NCI-H1694 treated with DMSO at 0.1 percent for 48 hours (cell line): ENCODE measurements at places on chromosomes 5 and 9.

DNA sequence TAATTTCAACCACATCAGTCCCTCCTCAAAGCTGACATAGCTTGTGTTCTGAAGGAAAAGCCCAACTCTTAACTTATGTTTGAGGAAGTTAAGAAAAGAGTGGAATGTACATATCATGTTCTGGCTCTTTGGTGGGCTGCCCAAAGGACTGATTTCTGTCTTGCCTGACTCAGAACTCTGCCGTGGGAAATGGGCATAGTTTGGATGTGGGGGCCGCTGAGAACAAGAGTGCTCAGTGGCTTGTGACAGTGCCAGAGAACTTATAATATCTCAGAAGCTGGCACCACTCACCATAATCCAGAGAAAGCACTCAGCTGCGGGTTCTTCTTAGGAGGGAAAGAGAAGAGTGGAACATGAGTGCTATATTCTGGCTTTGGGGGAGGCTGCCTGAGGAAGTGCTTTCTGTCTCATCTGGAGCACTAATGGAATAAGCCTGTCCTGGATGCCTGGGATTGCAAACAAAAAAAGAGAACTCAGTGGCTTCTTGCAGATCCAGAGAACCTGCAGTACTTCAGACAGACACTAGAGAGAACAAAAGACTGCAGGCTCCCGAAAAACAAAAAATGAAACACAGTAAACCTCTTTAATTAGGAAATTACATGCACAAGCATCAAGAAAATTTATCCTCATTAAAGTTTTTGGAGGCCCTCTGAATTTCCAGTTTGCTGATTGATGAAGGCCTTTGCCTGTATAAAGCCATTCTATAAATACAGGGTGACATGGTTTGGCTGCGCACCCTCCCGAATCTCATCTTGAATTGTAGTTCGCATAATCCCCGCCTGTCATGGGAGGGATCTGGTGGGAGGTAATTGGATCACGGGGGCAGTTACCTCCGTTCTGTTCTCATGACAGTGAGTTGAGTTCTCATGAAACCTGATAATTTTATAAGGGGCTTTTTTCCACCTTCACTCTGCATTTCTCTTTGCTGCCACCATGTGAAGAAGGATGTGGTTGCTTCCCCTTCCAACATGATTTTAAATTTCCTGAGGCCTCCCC is 207.0 kb downstream of the DMAC1 start:
- no peak for DNase-seq

GRCh38 chr5:114054594-114054993 is 307.3 kb upstream of the KCNN2 start:
- no peak for DNase-seq

- DNase-seq, result no peak
Measured at GRCh38 chr9:107710953-107711352, 221.4 kb upstream of the KLF4 start.

- DNase-seq, result no peak
Measured at GRCh38 chr5:3007577-3007976, 256.1 kb upstream of the IRX2 start.

DNA sequence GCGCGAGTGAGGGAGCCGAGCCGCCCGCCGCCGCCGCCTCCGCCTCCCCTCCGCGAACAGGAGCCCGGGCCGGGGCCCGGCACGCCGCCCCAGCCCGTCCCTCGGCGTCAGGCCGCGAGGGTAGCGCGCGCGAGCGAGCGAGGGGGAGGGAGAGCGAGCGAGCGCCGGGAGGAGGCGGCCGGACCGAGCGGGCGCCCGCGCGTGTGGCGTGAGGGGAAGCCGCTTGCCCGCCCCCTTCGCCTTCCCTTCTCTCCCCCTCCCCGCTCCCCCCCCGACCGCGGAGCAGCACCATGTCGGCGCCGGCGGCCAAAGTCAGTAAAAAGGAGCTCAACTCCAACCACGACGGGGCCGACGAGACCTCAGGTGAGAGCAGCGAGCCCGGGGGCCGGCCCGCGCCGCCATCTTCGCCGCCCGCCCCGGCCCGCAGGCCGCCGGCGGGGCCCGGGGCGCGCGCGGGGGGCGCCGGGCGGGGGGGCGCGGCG is 312 bp downstream of the SET start:
- no peak for DNase-seq

DNA sequence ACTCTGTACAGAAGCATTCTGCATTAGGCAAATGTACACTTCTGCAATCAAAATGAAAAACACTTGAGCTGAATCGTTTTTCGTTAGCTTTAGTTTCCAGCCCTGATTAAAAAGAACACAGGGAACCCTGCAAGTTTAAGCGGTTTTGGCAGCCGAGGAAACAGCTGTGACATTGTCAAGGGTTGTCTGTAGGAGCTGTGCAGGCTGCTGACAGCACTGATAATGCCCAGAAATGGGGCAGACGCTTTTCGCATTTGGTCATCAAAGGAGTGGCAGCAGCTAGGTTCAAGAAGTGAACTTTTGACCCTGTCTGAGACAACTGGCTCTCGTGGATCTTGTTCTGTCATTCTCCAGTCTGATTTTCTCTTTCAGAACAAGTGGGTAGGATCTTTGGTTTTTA is 165.6 kb upstream of the CCDC152 start:
- no peak for DNase-seq

DNA sequence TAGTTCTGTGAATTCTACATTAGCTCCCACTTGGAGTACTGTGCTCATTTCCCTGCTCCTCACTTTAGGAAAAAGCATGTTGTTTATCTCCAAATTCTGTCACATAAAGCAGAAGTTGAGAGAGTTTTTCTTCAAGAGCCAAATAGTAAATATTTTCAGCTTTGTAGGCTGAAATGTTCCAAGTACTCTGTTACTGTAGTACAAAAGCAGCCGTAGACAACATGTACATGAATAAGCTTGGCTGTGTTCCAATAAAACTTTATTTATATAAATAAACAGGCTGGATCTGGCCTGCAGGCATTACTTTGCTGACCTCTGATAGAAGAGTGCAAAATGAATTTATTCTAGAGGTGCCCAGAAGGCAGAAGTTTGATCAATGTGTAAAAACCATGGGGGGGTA is 73.0 kb upstream of the AGXT2 start:
- no peak for DNase-seq

DNA sequence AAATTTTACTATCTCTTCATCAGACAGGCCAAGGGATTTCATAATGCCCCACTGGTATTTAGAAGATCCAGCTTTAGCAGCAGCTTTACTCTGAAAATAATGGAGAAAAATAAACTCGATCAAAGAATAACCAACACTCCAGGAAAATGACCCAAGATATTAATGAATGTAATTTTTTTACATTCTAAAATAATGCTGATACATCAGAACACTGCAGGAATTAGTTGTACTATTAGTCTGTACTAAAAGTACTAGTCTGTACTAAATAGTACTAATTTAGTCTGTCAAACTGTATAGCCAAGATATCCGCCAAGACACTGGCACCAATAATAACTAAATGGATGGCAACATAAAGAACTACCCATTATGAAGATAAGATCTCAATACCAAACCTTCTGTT is 18.1 kb downstream of the LARS1 start:
- no peak for DNase-seq

- no peak for DNase-seq
Measured at GRCh38 chr5:16507716-16508115, 42.1 kb upstream of the ZNF622 start.

DNA sequence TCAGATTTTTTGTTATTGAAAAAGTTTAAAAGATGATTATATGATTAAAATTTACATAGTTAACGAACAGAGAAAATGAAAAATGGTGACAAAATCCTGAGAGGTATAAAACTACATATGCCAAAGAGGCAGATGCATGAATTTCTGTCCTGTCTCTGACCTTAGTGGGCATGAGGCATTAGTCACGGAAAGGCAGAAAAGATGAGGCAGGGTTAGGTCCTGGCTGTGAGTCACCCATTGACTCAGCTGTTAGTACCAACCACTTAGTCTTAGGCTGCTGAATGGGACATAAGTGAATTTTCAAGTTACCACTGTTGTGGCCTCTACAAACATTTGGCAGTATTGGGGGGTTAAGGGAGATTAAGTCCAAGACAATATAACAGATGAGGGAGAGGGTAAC is 33.1 kb downstream of the RASA1 start:
- no peak for DNase-seq

- no peak for DNase-seq
Measured at GRCh38 chr5:13472842-13473241, 471.6 kb downstream of the DNAH5 start.

DNA sequence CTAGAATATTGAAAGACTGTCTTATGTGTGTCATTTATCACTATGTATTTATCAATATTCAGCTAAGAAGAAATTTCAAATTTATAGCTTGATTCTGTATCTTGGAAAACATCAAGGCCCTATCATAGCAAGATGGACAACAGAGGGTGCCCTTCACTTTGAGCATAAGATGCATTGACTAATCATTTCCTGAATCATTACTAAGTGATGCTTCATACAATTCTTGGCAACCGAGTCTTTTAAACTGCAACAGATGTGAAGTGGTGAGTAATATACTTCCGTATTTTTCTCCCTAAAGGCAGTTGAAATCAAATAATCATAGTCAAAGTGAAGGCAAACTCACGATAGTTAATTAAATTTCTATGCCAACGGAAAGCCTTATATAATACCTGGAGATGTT is 318.6 kb upstream of the RGMB start:
- DNase-seq, result no peak

DNA sequence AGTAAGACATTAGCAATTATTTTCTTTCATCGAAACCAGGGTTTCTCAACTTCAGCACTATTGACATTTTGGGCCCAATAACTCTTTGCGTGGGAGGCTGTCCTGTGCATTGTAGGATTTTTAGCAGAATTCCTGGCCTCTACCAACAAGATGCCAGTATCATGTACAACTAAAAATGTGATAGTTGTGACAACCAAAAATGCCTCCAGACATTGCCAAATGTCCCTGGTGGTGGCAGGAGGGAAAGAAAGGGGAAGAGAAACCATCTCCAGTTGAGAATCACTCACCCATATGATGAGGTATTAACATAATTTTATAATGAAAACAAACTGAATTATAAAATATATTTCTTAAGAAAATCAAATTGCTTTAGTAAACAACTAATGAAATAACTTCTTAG is 406.1 kb downstream of the RAB3C start:
- DNase-seq, result no peak

GRCh38 chr5:146703899-146704298 is 174.7 kb downstream of the PPP2R2B start:
- DNase-seq, result no peak

GRCh38 chr9:71245651-71246050 is 124.2 kb upstream of the TRPM3 start:
- no peak for DNase-seq

GRCh38 chr9:70081120-70081495 is 37.5 kb downstream of the MAMDC2 start:
- DNase-seq, result no peak

GRCh38 chr9:136013116-136013515 is 51.9 kb upstream of the UBAC1 start:
- no peak for DNase-seq

DNA sequence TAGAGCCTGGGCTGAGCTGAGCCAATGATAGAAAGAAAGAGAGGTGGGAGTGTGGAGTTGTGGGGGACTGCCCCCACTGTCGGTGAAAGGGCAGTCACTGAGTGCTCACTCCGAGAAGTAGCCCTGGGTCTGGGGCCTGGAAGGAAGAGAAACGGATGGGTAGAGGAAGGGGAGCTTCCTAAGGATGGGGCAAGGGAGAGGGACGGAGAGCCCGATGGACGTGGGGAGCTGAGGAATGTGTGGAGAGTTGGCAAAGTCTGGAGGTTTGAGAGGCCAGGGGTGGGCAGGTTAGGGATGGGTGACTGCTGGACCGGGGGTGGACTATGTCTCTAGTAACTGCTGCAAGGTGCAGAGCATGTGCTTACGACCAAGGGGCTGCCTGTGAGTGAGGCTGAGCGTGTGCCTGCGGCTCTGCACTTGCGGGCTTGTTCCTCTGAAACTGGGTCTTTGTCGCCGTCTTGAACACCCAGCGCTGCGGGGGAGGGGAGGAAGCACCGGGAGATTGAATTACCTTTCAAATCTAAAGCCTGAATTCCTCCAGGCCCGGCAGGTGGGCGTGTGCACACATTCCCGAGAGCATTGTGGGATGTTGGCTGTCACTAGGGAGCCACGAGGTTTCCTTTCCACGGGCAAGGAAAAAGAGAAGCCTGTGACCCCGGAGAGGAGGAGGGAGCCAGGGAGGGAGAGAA is 76.4 kb upstream of the ARAP3 start:
- no peak for DNase-seq

DNA sequence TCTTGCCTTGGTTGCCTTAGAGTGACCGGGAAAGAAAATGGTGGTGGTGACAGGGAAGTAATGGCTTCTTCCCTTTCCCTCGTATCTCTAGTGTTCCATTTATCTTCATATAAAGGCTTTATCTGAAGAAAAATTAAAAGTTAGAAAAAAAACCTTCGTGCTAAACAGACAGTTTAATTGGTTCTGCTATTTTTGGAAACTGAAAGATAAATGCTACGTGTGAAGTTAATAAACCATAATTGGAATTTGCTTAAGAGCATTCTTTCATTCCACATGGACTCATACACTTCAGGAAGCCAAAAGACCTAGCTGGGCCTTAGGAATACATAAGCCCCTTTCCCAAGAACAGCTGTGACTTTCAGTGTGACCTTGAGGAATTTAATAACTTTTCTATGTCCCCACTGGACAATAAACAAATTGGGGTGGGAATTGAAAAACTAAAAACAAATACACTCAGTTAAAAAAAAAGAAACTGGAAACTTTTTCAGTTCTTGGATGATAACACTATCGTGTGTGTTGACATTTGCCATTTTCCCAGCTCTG is 818.8 kb upstream of the WWC1 start:
- DNase-seq, result no peak

DNA sequence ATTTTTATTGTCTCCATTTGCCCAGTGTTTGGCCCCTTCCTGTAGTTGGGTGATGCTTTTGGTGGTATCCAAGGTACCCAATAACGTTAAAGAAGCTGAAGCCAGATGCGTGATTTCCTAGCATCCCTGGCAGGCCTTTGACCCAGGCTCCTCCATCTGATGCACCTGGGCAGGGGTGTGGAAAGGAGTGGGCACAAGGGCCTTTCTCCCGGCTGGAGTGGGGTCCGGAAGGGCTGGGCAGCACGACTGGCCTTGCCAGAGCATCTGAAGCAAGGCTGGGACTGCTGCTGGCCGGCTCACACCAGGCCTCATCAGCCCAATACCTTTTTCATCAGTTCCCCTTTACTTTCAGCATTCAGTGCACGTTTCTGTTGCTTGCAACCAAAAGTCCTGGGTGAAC is 220.2 kb downstream of the FANCC start:
- DNase-seq, result no peak

DNA sequence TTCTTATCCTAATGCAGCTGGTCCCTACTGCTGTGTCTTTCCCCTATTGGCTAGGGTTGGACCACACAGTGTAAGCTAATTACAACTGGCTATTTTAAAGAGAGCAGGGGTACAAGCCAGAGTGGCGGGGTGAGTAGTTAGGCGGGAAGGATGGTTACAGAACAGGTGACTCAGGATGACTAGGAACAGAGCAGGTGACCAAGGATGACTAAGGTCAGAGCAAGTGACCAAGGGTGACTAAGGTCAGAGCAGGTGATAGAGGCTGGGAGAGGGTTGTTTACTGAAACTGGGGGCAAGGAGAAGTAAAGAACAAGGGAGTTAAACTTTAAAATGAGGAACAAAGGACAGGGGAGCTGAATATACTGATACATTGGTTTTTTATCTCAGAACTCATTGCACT is 125.4 kb downstream of the PTTG1 start:
- no peak for DNase-seq
